Thoracic aorta endothelial cell (primary cell): ENCODE measurements at places on chromosomes 7 and 10. TPM values are rescaled to one million over a fixed set of nuclear protein-coding genes. Genes with fewer than 3 reads are reported as not detected.

The STRA8 gene
- not detected in 2 replicates for total RNA-seq

The HNRNPH3 gene
- total RNA-seq, result 34.8 and 35.6 TPM in 2 replicates

The CTTNBP2 gene
- not detected in 2 replicates for total RNA-seq

The EGR2 gene
- total RNA-seq, result 0.13 and 0.22 TPM in 2 replicates

The ZNF804B gene
- total RNA-seq, result not detected in 2 replicates

The AOAH gene
- not detected in 2 replicates for total RNA-seq

The MEOX2 gene
- not detected in 2 replicates for total RNA-seq

The ABCB4 gene
- 0.14 TPM in 1 of 2 replicates, not detected in the other for total RNA-seq
